ENCODE measurements at places on chromosomes 12 and 14.

GRCh38 chr14:40099316-40099715, 667.1 kb upstream of the FBXO33 start:
- no peak for DNase-seq

DNA sequence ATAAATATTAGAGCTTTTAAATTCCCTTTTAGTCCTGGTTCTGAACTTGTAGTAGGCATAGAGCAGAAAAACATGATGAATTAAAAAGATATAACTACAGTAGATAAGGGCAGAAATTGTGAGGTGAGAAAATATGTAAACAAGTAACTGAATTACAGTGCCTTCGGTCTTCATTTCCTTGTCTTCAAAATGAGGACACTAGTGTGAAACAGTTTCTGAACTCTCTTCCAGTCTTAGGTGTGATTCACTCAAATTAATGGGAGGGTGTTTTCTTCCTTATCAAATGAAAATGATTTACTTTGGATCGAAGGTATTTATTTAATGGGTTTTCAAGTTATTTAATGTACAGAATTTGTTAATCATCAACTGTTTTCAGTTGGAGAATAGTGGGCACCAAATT, 1.5 kb downstream of the FGD4 start:
- DNase-seq, result no peak

GRCh38 chr14:38121320-38122020, 86.2 kb upstream of the SSTR1 start:
- DNase-seq, result no peak

GRCh38 chr12:102633981-102634605, 153.7 kb upstream of the IGF1 start:
- DNase-seq, result no peak

DNA sequence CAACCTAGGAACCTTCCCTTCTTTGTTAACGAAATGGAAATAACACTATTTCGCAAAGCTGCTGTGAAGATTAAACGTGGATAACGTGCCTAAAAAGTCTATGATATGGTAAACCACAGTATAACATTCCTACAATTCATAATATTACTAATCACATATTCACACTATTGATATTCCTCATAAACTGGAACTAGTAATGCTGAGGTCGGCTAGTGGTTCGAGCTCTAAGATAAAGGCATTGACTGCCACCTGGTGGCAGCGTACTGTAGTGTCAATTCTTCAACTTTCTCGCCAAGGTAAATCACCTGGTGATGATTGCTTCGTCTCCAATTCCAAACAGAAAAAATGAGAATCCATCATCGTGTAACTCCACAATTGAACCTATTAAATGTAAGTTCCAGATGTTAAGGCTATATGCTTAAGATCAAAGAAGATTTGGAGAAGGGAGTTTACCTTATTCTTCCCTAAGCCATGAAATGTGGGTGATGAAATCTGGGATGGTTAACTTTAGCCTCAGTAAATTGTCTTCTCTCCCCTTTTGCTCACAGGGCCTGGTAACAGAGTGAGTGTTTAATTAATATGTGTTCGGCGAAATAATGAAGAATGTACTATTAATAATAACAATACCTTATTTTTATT, 197.5 kb upstream of the TMEM132C start:
- DNase-seq, result peak; percentile 19

GRCh38 chr14:50301914-50302313, 10.1 kb downstream of the L2HGDH start:
- DNase-seq, result no peak

GRCh38 chr14:76826122-76826521, at the start of gene LRRC74A:
Gene LRRC74A, plus strand, starts transcription at chr14:76826408. Its CDS starts 290 bp downstream, at chr14:76826698.
- DNase-seq, result no peak

- DNase-seq, result no peak
These were observed 27.9 kb downstream of the DUSP6 start for GRCh38 chr12:89324437-89324836.

DNA sequence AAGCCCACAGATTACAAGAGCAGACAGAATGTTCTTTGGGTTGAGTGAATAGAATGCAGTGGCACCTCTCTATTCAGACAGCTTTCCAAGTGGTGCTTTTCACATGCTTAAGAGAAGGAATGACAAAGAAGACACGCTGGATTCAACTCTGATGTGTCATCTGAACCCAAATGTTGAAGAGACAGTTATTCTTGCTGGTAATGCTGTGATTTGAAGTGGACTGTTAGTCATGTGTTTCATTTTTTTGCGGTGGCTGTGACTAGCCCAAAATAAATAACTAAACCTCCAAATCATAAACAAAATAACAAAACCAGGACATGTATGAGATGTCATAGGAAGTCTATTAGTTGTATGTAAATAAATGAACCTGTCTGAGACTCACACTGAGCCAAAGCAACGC, 391.8 kb upstream of the PRICKLE1 start:
- DNase-seq, result no peak

- no peak for DNase-seq
These were observed 26.2 kb upstream of the TRIM9 start for GRCh38 chr14:51121096-51121495.

GRCh38 chr12:109737631-109738030, 24.0 kb downstream of the FAM222A start:
- peak; percentile 10 for DNase-seq

GRCh38 chr12:123976227-123976826, 3.3 kb downstream of the ZNF664 start:
- DNase-seq, result no peak

DNA sequence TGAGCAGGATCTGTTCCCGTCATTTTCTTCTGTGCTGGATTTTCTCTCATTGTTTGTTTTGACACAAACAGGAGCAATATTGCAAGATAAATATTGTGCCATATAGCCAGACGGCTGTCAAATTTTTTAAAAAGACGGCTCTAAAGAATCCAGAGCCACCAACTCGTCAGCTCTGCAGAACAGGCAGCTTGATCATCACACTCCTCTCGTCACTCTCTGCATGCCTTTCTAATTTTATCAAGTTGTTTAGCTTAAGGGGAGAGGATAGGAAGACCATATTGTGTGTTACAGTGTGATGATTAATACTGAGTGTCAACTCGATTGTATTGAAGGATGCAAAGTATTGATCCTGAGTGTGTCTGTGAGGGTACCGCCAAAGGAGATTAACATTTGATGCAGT, 562.8 kb downstream of the GALC start:
- DNase-seq, result no peak

DNA sequence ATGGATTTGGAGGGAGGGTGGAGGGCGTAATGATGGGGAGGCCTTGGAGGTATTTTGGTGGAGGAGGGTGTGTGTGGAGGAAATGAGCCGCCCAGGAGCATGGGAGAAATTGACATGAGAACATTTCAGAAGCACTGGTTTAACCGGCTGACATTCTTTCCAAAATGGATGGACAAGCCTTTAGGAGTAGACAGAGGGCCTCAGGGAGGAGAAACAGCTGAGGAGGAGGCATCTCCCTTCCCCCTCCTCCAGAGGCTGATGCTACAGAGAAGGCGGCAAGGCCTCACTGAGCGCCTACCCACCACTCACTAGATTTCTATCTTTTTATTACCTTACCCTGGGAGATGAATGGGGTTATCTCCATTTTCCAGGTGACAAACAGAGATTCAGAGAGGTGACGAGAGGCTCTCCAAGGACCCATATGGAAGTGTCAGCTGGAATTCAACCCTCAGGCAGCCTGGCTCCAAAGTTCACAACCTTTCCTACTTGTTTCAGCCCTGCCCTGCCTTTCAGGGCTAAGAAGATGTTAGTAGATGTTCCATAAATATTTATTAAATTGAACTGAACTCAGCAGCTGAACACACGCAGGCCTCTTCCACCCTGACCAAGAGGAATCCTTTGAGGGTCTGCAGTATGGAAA, 289.6 kb downstream of the ZFP36L1 start:
- DNase-seq, result no peak

DNA sequence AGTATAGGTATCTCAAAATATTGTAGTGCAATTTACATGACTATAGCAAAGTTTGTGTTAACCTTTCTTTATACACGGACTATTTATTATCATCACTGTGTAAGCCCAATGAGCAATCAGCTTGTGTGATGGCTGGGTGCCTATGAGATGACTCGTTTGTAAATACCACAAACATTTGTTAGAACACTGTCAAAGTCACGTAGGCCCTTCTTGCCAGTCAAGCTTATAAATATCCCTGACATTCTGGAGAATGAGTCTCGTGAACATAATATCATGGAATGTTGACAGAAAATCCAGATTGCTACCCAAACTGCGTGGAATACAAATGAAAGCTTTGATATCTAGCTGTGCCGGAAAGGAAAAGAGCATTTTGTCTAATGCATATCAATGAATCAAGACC, 648.3 kb upstream of the MDGA2 start:
- DNase-seq, result no peak

- DNase-seq, result no peak
These were observed 48.9 kb downstream of the GALNT8 start for GRCh38 chr12:4769073-4769472.

DNA sequence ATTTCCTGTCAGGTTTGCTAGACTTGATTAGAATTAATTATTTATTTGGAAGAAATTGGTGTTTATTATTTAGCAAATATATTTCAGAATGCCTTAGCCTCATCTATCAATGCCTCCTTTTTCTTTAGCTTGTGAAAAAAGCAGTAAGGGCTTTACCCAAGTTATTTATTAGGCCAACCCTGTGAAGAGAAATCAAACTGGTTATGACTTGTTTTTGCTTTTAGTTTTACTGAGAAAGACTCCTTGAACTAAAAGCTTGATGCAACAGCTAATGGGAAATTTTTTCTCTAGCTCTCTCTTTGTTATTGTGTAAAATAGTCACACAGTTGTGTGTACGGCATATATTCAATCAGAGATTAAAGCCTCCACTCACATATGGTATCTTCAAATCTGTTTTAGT, 306.8 kb downstream of the DIO2 start:
- no peak for DNase-seq

DNA sequence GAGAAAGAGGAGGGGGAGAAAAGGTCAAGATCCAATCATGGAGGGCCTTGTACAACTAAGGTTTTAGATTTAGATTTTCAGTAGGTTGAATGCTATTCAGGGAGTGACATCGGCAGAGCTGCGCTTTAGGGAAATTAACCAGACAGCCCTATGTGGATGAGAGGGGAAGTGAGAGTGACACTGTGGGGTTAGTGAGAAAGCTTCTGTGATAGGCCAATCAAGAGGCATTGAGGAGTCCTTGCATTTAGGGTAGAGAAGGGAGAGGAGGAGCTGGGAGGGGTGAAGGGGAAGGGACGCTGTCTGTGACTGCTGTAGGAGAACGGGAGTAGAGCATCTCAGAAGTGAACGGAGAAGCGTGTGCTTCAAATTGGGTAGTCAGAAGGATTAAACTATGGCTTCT, 3.4 kb downstream of the HSD17B6 start:
- no peak for DNase-seq

- DNase-seq, result no peak
These were observed 40.0 kb downstream of the NUAK1 start for GRCh38 chr12:106098691-106099200.

GRCh38 chr14:67417633-67418032, 5.7 kb upstream of the PLEK2 start:
- DNase-seq, result no peak

DNA sequence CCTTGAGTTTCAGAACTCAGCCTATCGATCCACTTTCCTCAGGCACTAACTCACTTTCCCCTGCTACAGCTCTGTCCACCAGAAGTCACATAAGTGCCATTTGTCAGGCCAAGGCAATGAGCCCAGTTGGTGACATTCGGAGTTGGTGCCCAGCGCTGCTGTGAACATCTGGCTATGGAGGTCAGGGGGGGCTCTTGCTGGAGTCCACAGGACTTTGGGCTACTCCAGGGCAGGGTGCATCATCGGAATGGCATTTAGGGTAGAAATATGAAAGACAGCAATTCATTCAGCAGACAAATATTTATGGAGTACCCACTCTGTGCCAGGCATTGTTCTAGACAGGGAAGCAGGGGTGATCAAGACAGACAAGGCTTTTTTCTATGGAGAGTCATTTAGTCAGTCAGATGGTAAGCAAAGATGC, 1.5 kb upstream of the PPP1CC start:
- no peak for DNase-seq

DNA sequence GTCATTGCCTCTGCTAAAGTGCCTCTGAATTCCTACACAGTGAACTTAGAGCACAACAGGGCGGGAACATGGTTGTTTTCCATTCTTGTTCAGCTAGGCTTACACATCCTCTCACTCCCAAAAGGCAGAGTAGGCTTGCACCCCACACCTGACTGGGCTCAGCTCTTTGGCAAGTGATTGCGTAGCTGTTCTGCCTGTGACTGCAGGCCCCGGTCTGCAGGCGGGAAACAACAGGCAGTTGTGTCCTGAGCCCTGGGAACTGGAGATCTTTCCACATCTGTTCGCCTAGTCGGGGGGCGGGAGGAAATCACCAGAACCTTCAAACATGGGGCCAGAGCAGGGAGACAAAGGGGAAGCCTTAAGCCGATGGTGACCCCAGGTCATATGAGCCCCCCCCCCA, 274.7 kb downstream of the ZFP36L1 start:
- DNase-seq, result peak; percentile 23

GRCh38 chr12:53543539-53543938, 36.3 kb upstream of the NPFF start:
- DNase-seq, result no peak

GRCh38 chr12:38424436-38424835, 107.9 kb downstream of the ALG10B start:
- no peak for DNase-seq

DNA sequence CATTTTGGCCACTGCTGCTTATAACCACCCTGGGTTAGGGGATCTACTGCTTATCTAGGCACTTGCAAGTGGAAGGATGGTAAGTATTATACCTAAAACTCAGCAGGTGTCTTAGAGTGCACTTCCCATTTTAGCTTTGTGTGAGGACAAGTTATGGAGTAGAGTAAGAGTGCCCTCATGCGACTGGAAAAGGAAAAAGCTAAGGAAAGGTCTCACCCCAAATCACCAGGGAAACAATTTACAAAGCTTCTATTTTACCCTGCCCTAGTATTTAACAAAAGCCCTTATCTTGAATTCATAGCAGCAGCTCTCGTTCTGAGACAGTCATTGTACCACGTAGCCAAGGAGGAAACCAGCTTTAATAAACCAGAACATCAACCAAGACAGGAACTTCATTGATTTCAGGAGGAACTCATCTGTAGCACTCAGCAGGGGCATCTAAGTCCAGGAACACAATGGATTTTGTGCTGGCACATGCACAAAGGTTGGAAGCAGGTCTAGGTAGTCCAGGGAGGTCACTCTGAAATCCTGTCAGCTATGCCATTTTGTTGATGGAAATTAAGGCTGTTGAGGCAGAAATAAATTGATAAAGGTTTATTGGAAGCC, 2.9 kb downstream of the RDH12 start:
- no peak for DNase-seq

DNA sequence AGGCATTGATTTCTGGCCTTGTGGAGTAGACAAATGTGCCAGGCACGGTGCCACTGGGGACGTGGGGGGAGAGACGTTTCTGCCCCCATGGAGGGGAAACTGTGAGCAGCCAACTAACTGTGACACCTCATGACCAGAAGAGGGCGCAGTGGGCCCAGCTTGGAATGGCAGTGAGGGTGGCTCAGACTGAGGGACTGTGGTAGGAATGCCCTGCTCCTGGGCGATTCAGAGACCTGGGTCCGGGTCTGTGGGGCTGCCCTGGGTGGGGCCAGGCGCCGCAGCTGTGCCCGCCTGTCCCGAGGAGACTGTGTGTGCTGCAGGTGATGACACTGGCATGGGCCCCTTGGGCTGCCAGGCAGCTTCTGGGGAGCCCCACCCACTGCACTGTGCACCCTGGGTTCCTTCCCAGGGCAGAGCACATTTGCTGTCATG, 60.6 kb downstream of the SLC25A47 start:
- peak; percentile 58 for DNase-seq

Data from progenitor cell of endocrine pancreas (in vitro differentiated cells).